HFFc6 (cell line): ENCODE measurements at places on chromosomes 4 and X.
A peak's percentile ranks its signal among the peaks of the same experiment; 100 is the strongest.

- DNase-seq, result no peak
Measured at GRCh38 chr4:478373-478772, 20.6 kb downstream of the ZNF721 start.

DNA sequence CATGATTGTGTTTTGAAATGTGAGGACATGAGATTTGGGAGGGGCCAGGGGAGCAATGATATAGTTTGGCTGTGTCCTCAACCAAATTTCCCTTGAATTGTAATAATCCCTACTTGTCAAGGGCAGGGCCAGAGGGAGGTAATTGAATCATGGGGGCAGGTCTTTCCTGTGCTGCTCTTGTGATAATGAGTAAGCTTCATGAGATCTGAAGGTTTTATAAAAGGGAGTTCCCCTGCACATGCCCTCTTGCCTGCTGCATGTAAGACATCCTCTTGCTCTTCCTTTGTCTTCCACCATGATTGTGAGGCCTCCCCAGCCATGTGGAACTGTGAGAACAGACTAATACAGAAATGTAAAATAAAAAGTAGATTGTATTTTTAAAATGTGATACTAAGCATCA is 1294.9 kb downstream of the ADGRL3 start:
- no peak for DNase-seq

DNA sequence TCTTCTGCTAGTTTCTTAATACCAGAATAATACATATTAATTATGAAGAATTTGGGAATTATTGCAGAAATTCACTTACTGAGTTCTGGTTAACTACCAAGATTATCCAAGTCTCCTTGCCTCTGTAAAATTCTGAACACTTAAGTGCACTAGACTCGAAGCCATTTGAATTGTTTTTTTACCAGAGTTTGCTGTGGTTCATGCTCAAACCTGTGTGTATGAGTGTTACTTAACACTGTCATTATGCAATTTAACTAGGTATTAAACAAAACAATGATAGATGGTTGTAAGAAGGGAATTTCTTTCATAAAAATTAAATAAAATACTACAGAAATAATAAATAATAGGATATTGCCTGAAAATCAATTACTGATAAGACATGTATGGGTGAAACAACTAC is 145.6 kb upstream of the FAT4 start:
- DNase-seq, result no peak

GRCh38 chr4:88195328-88196012 is 37.0 kb upstream of the ABCG2 start:
- no peak for DNase-seq

GRCh38 chr4:84697615-84698201 is 114.8 kb downstream of the CDS1 start:
- peak; percentile 12 for DNase-seq

DNA sequence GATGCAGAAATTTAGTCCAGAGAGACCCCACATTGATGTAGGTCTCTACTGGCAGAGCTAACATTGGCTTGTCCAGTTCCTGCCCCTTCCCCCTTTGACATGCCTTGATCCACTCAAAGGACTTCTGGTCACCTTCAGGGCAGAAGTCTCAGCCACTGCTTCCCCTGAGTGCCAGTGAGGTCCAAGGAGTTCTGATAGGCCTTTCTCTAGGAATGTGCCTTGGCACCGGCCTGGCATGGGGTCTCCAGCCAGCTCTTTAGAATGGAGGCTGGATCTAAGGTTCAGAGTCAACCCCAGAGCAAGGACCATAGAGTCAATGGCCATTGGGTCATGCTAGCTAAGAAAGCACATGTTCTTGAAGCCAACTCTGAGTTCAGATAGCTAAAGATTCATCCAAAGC is 88.6 kb upstream of the PJA1 start:
- DNase-seq, result no peak

- DNase-seq, result no peak
Measured at GRCh38 chrX:11151799-11152559, 40.8 kb downstream of the HCCS start.

- DNase-seq, result peak; percentile 6
Measured at GRCh38 chrX:40207626-40208025, 109.9 kb upstream of the BCOR start.

GRCh38 chr4:41209187-41209586 is 5.2 kb downstream of the APBB2 start:
- DNase-seq, result no peak

DNA sequence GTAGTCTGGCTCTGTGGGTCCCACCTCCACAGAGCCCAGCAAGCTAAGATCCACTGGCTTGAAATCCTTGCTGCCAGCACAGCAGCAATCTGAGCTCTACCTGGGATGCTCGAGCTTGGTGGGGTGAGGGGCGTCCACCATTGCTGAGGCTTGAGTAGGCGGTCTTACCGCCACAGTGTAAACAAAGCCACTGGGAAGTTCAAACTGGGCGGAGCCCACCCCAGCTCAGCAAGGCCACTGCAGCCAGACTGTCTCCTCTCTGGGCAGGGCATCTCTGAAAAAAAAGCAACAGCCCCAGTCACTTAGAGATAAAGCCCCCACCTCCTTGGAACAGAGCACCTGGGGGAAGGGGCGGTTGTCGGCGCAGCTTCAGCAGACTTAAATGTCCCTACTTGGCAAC is 243.2 kb upstream of the POF1B start:
- no peak for DNase-seq

DNA sequence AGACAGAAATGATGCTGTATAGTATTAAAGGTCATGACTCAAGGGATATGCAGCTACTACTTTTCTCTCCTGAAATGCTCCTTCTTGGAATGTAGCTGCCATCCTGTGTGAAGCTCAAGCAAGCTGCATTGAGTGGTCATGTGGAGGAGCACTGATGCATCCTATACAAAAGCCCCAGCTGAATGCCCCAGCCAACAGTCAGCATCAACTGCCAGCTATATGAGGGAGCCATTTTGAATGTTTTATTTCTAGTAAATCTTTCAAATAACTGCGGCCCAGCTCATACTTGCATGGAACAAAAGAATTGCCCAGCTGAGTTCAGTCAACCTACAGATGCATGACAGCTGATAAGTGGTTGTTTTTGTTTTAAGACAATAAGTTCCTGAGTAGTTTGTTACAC is 165.0 kb upstream of the GEMIN8 start:
- DNase-seq, result no peak

DNA sequence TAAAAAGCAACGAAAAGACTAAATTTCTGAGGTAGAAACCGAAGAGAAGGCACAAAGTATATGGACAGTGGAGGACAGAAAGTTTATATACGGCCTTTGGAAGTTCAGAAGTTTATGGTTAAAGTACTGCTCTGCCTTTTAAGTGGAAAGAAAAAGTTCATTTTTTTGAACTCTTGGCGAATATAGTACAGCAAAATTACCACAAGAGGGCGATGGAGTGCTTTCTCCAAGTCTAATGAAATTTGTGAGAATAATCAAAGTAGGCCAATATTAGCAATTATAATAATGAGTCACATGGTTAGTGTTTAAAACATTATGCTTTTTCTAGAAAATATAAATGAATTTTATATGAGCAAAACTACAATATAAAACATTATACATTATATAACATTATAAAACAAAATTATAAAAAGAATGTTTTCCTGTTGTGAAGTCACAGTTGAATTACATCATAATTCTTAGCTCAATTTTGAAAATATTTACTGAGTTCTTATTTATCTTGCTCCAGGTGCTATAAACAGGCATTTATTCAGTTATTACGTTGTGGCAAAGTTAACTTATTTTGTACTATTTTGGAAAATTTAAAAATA is 136.2 kb upstream of the BMPR1B start:
- peak; percentile 25 for DNase-seq

DNA sequence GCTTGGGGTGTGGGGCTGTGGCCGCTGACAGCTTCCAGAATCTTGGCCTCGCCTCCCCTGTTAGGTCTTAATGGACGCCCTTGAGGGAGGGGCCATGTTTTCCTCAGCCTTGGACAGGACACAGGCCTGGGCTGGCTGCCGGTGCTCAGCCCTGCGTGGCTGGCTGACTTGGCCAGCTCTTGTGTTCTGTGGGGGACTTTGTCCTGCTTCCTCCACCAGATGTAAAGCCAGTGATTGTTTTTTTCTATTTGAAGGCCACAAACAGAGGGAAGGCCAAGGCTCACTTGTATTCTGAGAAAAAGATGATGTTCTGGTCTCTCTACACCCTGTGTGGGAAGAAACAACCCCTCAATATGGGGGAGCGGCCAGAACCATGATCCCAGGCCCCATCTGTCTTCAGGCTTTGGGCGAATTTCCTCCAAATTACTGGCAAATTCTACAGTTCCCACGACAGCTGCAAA is 71.3 kb downstream of the HTRA3 start:
- no peak for DNase-seq

DNA sequence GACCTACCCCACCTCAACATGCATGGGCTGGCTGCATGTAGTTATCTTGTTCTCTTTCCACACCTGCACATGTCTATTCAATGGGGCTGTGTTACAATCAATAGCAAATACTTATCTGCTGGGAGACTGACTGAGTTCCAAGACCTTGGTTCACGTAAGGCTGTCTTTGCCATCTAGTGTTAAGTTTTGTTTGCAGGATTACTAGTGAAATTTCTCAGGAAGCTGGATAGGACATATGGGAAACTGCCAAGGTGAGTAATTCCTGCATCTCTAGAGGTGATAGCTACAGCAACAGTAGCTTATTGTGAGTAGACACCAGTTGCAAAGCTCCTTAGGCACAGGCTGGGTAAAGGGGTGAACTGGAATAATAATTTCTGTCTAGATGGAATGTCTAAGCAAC is 177.5 kb downstream of the ENOX2 start:
- DNase-seq, result no peak

DNA sequence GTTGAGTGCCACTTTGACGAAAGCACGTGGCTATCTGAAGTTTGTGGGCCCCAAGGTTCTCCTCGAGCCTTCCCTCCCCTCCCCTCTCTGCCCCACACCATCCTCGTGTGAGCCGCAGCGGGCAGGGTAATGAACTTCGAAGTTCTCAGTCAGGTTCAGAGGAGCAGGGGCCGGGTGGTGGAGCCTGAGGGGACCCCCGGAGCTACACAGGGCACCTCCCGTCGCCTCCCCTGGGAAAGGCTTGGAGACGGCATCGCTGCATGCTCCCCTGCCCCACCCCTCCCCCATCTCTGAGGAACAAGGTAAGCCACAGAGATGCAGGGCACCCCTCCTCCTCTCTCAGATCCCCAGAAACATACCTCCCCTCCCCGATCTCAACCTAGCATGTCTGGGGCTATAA is 2.8 kb upstream of the NKX1-1 start:
- DNase-seq, result no peak

DNA sequence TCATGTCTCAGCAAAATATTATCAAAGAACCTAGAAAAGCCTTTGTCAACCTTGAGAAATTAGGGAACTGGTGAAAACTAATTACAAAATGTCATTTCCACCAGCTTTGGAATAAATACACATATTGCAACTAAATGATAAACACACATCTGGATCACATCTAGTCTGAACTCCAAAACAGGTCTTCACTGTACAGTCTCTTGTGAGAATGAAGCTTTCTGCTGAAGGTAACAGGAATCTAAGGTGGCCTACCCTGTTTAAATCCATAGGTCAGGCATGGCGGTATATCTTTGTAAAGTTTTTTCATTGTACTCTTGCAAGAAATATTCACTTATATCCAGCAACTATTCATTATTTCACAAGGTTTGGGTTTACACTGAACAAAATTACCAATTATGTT is 1.7 kb downstream of the SH3D19 start:
- no peak for DNase-seq

DNA sequence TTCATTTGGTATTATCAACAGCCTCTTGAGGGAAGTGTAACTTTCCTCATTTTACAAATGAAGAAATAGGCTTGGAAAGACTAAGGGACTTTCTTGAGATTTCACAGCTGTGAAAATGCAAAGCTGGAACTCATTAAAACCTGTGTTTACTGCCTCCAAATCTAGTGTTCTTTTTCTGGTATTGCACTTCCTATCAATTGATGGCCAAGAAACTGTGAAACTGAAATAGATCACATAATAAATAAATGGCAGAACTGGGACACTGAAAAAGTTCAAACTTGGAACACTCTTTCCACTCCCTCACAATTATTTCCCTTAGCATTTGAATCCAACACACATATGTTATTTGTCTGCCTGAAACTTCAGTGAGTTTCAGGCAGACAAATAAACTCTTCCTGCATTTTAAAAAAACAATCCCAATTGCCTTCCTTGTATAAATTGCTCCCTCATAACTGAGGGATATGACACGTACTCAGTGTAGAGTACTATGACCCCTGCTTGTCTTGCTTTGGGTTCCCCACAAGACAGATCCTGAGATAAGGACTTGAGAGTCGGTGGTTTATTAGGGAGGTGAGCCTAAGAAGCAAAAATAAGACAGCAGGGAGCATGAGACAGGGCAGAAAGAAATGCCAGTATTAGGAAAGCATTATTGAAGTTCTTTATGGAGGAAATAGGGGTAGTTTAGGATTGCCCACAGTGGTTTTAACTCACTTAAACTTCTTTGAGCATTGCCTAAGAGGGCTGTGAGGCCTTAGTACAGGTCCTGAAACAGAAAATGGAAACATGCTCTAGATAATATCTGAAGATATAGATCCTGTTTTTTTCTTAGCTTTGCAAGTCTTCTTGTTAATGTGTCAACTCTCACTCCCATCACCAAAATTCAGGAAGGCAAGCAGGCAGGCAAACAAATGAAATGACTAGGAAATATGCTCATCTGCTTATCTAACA is 33.9 kb downstream of the RTL3 start:
- no peak for DNase-seq

GRCh38 chrX:153744210-153745066 is 19.6 kb upstream of the PLXNB3 start:
- no peak for DNase-seq

- no peak for DNase-seq
Measured at GRCh38 chrX:153568451-153569011, 30.4 kb downstream of the CCNQ start.

DNA sequence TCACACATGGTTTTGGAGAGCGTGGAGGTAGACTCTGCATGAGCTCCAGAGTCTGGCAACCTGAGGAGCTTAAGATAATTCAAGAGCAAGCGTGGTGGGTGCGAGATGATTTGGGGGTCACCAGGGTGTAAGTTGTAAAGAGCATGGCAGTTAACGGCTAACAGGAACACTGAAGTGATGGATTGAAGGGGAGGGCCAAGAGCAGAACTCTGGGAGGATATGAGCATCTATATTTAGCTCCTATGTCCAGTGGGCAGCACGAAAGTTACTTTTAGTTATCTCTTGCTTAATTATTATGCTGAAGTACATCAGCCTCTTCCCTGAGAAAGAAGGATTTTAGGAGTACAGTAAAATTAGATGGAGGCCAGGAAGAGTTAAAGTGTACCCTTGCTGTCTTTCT is 231.9 kb upstream of the HAND2 start:
- DNase-seq, result no peak

DNA sequence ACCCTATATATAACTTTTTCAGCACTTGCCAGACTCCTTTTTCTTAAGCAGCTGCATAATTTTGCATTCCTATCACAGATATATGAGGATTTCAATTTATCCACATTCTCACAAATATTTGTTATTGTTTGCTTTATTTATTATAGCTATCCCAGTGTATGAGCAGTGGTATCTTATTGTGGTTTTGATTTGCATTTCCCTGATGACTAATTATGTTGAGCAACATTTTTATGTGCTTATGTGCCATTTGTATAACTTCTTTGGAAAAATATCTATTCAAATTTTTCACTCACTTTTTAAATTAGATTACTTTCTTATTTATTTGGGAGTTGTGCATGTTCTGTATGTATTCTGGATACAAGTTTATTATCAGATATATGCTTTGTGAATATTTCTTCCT is 361.9 kb downstream of the KCTD8 start:
- DNase-seq, result no peak
